ENCODE measurements at places on chromosomes 7 and 10.

DNA sequence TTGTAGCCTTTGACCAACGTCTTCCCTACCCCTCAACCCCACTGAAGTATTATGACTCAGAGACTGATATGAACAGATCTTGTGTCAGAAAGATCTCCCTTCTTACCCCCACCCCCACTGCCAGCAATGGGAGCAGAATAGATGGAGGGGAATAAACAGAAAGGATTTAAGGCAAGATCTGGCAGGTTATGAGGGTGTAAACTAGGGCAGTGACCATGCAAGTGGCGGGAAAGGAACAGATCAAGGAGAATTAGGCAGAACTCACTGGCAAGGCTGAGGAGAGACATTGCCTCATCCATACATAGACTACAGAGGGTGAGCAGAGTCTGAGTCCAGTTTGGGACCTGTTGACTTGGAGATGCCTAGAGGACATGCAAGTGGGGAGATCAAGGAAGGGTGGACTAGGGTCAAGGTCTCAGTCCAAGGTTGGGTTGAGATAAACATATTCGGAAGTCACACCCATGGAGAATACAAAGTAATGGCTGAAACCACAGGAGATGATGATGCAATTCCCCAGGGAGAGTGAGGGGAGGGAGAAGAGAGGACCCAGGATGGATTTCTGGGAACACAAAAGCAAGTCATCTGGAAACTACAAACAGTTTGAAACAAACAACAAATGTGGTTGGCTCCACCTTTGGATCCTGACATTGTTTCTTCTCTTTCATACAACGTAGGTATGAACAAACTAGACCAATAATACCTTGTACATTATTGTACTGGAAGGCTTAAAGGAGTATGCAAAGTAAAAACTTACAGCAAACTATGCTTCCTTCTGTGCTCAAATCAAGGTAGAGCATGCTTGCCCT is 44.9 kb upstream of the IL6 start:
- DNase-seq: no peak

DNA sequence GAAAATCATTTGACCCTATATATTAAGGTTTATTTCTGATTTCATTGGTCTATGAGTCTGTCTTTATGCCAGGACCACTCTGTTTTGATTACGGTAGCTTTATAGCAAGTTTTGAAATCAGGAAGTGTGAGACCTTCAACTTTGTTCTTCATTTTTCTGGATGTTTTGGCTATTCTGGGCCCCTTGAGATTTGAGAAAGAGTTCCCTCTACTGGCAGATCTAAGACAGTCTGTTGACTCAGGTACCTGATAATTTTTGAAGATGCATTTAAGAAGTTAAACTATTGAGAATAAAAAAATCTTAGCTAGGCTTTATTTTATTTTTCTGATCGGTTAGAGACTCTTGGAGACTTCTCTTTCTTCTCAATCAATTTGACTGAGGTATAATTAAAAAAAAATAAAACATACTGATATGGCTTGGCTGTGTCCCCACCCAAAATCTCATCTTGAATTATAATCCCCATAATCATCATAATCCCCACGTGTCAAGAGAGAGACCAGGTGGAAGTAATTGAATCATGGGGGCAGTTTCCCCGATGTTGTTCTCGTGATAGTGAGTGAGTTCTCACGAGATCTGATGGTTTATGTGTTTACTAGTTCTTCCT is 209.2 kb downstream of the SNX10 start:
- DNase-seq: no peak

- DNase-seq: no peak
Measured at GRCh38 chr10:110207805-110208613, 604 bp downstream of the MXI1 start.

GRCh38 chr7:151244841-151245346 is 3.6 kb downstream of the SMARCD3 start:
- no peak for DNase-seq

GRCh38 chr10:13959443-13960359 is 371.0 kb downstream of the FRMD4A start:
- no peak for DNase-seq

GRCh38 chr7:29953726-29954347 is 35.8 kb downstream of the SCRN1 start:
- DNase-seq: no peak

GRCh38 chr7:71972534-71972933 is 439.6 kb downstream of the CALN1 start:
- DNase-seq: no peak

GRCh38 chr7:75734586-75735458 is 3.9 kb downstream of the HIP1 start:
- no peak for DNase-seq

DNA sequence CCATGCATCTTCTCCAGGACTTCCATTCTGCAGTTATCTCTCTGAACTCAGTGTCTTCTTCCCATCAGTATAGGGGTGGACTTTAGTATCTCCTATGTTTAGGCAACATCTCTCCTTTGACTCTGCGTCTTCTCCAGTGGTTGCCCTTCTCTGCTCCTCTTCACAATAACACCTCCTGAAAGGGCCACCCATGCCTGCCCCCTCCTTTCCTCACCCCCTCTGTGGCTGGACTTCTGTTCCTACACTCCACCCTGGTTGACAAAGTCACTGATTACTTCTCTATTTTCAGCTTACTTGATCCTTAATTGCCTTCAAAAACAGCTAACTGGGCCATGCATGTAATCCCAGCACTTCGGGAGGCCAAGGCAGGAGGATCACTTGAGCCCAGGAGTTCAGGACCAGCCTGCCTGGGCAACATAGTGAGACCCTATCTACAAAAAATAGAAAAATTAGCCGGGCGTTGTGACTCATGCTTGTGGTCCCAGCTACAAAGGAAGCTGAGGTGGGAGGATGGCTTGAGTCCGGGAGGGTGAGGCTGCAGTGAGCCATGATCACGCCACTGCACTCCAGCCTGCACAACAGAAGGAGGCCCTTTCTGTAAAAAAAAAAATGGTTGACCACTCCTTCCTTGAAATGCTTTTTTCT is 13.7 kb downstream of the SRGN start:
- no peak for DNase-seq

GRCh38 chr10:60809157-60809556 is 30.9 kb downstream of the CDK1 start:
- DNase-seq: no peak

- DNase-seq: no peak
Measured at GRCh38 chr10:60762554-60762953, 15.7 kb upstream of the CDK1 start.

DNA sequence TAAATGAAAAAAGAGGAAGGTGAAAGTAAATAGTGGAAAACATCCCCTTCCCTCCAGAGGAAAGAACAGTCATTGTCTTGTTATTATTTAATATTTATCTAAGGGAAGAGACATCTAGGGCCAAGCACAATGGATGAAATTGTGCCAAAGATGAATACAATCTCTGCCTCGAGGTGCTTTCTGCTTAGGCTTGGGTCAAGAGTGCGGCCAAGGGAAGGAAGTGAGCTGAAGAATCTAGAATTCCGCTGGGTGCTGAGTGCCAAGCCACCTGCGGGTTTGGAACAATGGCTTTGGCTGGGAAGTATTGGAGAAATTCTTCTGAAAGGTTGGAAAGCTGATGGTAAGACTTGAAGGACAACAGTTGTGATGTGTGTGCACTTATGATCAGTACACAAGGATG is 531.3 kb upstream of the FZD8 start:
- no peak for DNase-seq

- no peak for DNase-seq
Measured at GRCh38 chr10:78613132-78613531, 455.6 kb upstream of the ZMIZ1 start.

DNA sequence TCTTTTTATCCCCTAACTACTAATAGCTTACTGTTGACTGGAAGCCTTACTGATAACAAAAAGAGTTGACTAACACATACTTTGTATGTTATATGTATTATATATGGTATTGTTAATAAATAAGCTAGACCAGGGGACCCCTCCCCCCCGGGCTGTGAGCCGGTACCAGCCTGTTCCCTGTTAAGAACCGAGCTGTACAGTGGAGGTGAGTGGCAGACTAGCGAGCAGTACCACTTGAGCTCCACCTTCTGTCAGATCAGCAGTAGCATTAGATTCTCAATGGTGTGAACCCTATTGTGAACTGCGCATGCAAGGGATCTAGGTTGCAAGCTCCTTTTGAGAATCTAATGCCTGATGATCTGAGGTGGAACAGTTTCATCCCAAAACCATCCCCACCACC is 377.0 kb downstream of the IPMK start:
- DNase-seq: no peak

All from stimulated activated CD8-positive, alpha-beta memory T cell treated with anti-CD3 and anti-CD28 coated beads, Interleukin-7, amount 100 ng/mL, for 24 hours (primary cell).